ENCODE measurements at places on chromosomes 6 and 20. TPM values are rescaled to one million over a fixed set of nuclear protein-coding genes. Genes with fewer than 3 reads are reported as not detected.

Gene HMGA1
- 151 TPM for polyA plus RNA-seq

Gene SOX18
- not detected for polyA plus RNA-seq

Gene CHRNA4
- polyA plus RNA-seq: not detected

Gene CRIP3
- 0.39 TPM for polyA plus RNA-seq

Gene FBXO5
- 14.4 TPM for polyA plus RNA-seq

Gene DEFB125
- not detected for polyA plus RNA-seq

Gene MLIP
- not detected for polyA plus RNA-seq

Gene BTN1A1
- not detected for polyA plus RNA-seq

Gene TCF19
- polyA plus RNA-seq: 25.9 TPM

Gene IL17A
- polyA plus RNA-seq: not detected

Measured in mammary epithelial cell (primary cell).